ENCODE measurements at places on chromosomes 12 and 14.

- no peak for DNase-seq
These were observed 272.0 kb upstream of the SFSWAP start for GRCh38 chr12:131438881-131439280.

DNA sequence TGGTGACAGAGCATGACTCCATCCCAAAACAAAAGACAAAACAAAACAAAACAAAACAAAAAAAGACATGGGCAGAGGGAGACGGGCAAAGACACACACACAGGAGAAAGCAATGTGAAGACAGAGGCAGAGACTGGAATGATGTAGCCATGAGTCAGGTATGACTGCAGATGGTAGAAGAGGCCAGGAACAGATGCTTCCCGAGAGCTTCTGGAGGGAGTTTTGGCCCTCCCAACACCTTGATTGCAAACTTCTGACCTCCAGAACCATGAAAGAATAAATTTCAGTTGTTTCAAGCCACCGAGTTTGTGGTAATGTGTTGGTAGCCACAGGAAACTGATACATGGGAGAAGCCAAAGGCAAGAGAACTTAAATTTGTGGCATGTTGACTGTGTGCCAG lies 27.1 kb downstream of the VWF start:
- DNase-seq: no peak

- no peak for DNase-seq
These were observed 110.6 kb upstream of the PRMT8 start for GRCh38 chr12:3380200-3381043.

- peak; percentile 17 for DNase-seq
These were observed 19.4 kb downstream of the BDKRB1 start for GRCh38 chr14:96275177-96276112.

- no peak for DNase-seq
These were observed 299.2 kb upstream of the FKBP4 start for GRCh38 chr12:2495417-2496112.

DNA sequence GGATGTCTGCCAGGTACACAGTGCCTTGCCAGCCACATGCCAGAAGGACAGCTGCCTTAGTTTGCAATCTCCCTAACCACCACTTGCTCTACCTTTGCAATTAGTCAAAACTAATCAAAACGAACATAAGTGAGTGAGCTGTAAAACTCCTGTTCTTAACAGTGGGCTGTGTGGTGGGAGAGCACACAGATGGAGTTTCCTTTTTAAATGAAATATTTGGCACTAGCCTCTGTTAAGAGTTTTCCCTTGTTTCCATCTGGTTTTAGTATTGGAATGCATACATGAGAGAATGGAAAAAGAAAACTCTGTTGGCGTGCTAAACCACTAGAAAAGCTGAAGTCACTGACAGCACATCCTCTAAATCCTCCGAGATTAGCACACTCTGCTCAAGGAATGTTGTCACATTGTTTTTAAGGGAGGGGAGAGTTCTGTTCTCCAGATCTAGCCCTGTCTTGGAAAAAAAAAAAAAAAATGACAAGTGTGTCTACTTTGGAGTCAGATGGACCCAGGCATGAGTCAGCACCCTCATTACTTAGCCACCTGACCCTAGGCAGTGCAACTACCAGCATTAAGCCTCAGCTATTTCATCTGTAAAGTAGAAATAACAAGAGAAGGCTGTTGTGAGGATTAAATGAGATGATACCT lies 83.9 kb downstream of the STXBP6 start:
- DNase-seq: no peak

DNA sequence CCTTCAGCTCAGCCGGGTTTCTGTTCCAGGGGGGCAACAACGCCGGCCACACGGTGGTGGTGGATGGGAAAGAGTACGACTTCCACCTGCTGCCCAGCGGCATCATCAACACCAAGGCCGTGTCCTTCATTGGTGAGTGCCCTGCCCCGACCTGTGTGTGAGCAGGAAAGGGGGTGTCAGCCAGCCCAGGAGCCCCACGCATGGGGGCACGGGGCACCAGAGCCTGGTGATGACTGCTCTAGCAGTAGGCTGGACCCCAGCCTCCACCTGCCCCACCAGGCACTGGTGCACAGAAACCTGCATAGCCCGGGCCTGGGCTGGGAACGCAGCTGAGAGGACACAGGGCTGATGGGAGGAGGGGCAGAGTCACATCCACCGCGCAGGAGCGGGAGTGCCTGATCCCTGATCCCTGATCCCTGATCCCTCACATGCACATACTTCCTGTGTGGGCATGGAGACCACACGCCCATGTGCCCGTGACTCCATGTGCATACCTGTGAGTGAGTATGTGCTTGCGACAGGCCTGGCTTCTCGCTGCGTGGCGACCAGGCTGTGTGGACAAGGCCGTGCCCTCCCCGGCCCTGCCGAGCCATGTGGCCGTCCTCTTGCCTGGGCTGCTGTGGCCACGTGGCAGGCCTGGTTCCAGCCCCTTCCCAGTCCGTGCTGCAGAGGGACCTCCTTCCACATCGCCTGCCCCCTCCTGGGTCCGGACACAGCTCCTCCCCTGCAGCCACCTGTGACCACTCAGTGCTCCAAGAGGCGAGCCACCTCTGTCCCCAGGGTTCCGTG lies 11.2 kb downstream of the ADSS1 start:
- no peak for DNase-seq

DNA sequence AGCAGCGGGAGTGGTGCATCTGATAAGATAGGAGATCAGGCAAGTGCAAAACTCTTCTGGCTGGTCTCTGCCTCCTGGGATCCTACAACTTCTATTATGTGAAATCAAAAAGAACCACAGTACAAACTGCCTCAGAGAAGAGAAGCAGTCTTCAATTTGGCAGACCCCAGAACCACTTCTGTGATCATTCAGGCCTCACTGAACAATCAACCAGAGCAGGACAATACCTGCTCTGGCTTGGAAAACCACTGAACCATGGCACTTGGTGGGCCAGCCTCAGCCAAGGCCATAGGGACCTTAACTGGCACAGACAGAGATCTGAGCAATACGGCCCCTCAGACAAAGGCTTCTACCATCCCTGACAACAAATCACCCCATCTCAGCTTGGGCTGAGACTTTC lies 103.0 kb downstream of the NDUFA12 start:
- no peak for DNase-seq
